ENCODE measurements at places on chromosomes 4 and X.
A peak's percentile ranks its signal among the peaks of the same experiment; 100 is the strongest.

DNA sequence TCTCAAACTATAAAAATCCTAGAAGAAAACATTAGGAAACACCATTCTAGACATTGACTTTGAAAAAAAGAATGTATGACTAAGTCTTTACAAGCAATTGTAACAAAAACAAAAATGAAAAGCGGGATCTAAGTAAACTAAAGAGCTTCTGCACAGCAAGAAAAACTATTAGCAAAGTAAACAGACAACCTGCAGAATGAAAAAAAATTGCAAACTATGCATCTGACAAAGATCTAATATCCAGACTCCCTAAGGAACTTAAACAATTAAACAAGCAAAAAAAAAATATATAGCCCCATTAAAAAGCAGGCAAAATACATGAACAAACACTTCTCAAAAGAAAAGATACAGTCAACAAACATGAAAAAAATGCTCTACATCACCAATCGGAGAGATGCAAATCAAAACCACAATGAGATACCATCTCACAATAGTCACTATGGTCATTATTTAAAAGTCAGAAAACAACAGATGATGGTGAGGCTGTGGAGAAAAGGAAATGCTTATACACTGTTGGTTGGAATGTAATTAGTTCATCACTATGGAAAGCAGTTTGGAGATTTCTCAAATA is 168.1 kb downstream of the EPHA5 start:
- DNase-seq = no peak

DNA sequence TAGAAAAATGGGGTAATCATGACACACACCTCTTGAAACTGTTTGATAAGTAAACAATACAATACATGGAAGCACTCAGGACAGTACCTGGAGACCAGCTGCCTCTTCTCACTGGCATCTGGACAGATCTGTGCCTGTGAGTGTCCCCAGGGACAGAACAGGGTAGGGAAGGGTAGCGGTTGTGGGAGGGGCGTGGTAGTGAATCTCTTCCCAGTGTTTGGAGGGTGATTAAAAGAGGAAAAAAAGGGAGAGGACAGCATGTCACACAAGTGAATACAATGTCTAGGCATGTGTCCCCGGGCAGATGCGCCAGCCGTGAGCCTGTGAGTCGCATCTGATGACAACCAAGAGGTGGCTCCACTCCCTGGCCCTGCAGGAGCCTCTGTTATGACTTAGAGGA is 138.8 kb upstream of the MSX1 start:
- peak; percentile 40 for DNase-seq

DNA sequence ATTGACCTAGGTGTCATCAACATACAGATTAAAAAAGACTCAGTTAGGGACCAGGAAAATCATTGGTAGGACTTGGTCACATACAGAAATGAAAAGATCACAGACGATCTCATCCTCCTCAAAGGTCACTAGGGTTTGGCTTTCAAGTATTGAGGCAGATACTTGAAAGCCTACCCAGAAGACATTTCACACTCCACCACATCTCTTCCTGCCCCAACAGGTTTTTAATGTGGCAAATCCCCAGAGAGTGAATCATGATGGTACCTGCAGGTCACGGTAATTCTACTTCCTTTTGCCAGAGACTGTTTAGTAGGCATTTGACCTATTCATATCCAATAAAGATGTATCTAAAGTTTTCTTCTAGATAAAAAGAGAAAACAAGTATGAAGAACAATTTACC is 44.1 kb downstream of the INPP4B start:
- no peak for DNase-seq

DNA sequence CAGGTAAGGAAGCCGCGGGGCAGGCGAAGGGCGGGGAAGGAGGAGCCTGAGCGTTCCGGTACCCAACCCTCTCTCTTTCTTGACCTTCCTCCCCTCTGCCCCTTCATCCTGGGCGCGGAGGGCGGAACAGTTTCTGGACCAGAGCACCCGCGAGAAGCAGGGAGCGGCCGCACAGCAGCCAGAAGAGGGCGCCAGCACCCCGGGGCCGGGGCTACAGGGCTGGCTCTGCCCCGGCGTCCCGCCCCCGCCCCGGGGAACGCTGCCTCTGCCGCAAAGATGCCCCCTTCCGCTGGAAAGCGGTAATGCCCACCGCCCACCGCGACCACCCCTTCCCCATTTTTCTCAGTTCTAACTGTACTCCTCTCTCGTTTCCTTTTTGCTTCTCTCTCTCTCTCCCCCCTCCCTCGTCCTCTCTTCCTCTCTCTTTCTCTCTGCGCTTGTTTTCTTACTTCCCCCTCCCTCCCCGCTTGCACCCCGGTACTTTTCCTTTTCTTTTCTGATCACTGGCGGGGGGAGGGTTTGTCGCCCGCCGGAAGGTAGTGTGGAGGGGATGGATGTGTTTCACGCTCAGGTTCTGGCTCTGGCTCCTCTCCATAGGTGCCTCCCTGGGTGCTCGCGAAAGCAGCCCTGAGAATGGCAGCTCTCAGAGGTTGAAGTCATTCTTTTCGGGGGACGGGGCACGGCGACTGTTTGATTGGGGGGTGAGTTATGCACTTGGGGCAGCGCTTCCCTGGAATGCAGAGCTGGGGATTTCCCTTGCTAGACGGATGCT is 13.1 kb upstream of the PRDM8 start:
- peak; percentile 46 for DNase-seq

- no peak for DNase-seq
Observed at GRCh38 chrX:120439921-120440320, 29.2 kb downstream of the LAMP2 start.

DNA sequence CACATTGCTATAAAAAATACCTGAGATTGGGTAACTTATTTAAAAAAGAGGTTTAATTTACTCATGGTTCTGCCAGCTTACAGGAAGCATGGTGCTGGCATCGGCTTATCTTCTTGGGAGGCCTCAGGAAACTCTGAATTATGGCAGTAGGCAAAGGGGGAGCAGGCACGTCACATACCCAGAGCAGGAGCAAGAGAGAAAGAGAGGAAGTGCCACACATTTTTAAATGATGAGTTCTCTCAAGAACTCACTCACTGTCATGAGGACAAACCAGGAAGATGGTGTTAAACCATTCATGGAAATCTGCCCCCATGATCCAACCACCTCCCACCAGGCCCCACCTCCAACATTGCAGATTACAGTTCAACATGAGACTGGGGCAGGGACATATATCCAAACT is 10.0 kb upstream of the AFF1 start:
- no peak for DNase-seq

DNA sequence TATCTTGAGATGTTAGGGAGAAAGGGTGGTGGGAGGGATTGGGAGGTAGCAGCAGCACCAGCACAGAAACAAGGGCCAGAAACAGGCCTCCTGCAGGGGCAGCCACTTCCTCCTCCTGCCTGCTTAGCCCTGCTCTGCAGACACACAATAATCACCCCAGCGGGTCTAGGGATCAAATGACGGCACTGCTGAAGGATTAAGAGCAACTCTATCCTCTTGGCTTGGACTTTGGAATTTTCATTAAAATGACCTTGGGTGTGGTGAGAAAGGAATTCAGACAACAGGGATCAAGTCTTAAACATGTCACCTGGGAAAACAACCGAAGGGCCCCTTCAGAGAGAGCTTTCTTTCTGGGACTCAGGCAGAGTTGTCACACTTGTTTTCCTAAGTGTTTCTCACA is 353.4 kb downstream of the SPRY1 start:
- no peak for DNase-seq

- DNase-seq = no peak
Observed at GRCh38 chr4:24928708-24929107, 15.9 kb upstream of the CCDC149 start.

DNA sequence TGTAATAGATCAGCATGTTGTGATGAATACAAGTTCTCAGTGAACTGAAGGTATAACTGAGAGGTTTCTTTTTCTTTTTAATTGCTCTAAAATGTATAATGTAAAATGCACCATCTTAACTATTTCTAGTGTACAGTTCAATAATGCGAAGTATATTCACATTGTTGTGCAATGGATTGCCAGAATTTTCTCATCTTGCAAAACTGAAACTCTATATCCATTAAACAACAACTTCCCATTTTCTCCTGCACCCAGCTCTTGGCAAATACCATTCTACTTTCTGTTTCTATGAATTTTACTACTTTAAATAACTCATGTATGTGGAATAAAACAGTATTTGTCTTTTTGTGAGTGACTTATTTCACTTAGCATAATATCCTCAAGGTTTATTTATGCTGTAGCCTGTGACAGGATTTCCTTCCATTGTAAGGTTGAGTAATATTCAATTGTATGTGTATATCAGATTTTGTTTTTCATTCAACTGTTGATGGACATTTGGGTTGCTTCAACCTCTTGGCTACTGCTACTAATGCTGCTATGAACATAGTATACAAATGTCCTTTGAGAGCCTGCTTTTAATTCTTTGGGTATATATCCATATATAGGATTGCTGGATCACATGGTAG is 53.5 kb upstream of the NPFFR2 start:
- no peak for DNase-seq

DNA sequence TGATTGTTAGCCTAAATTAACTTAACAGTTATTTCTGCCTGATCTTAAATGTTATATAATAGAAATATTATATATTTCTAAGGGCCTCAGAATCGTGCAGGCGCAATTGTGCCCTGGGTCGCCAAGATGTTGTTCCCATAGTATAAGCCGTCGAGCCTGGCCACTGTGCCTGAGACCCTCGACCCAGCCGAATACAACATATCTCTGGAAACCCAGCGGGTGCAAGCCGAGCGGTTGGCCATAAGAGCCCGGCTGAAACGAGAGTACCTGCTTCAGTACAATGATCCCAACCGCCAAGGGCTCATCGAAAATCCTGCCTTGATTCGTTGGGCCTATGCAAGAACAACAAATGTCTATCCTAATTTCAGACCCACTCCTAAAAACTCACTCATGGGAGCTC is 549.8 kb downstream of the KCTD8 start:
- no peak for DNase-seq

DNA sequence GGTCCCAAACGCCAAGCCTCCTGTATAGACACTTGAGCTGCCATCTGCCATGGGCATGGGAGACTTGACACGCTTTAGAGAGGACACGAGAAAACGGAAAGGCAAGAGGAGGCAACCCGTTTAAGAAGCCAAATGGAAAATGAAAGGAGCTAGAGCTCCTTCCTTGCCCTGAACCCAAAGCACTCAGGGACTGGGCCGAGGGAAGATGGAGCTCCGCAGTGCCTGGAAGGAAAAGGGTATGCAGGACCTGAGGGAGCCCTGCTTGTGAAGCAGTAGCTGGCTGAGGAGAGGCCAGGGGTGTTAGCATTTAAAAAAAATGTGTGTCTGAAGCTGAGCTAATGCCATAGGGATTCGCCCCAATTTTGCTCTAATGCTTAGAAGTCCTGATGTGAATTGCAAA is 15.1 kb downstream of the MCF2 start:
- no peak for DNase-seq

GRCh38 chr4:7207628-7208231 is 15.4 kb downstream of the SORCS2 start:
- DNase-seq = no peak

DNA sequence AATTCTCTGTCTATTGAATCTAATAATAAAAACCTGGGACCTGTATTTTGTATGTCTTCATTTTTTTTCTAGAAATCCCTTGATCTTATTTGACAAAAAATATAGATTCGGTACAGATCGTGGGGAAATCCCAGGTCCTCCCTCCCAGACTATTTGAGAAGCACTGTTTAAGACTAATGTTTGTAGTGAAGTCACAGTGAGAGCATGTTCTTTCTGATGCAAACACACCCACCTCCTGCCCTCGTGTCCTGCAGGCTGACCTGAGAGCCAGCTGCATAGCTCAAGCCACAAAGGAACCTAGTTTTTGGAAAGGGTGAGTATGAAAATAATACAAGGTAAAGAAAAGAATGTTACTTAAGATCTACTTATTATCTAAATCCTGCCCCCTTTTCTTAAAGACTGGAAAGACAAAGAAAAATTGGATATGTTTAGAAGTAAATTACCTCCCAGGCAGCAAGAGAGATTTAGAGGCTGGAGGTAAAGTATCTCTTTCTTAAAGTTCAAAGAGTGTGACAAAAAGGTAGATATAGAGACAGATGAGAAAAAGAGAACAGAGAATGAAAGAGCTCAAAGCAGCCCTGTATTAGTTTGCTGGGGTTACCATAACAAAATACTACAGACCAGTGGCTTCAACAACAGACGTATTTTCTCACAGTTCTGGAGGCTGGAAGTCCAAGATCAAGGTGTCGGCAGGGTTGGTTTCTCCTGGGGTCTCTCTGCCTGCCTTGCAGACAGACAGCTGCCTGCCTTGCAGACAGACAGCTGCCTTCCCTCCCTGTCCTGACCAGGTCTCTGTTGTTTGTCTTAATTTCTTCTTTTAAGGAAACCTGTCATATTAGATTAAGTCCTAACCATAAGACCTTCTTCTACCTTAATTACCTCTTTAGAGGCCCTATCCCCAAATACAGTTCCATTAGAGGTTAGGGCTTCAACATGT is 20.4 kb upstream of the DCTD start:
- DNase-seq = no peak

- no peak for DNase-seq
Observed at GRCh38 chrX:142214081-142214480, 9.0 kb upstream of the MAGEC2 start.

GRCh38 chr4:87281603-87282002 is 41.1 kb downstream of the HSD17B13 start:
- DNase-seq = no peak

- no peak for DNase-seq
Observed at GRCh38 chr4:25531272-25531671, 124.4 kb upstream of the SLC34A2 start.

- no peak for DNase-seq
Observed at GRCh38 chrX:21974011-21974385, 33.5 kb downstream of the SMS start.

GRCh38 chrX:134631426-134632346 is 26.6 kb downstream of the PLAC1 start:
- DNase-seq = no peak

DNA sequence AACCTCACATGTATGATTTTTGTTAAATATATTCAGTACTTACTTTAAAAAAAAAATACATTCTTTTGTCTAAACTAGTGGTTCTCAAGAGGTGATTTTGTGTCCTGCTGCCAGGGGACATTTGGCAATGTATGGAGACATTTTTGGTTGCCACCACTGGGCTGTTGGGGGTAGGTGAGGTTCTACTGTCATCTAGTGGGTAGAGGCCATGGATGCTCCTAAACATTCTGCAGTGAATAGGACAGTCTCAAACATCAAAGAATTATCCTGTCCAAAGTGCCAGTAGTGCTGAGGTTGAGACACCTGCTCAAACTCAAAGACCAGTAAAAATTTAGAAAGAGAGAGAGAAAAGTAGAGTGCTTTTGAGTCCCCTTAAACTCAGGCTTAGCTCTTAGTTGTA is 32.9 kb upstream of the PGM2 start:
- no peak for DNase-seq

GRCh38 chr4:26877961-26878360 is 17.3 kb downstream of the STIM2 start:
- no peak for DNase-seq

DNA sequence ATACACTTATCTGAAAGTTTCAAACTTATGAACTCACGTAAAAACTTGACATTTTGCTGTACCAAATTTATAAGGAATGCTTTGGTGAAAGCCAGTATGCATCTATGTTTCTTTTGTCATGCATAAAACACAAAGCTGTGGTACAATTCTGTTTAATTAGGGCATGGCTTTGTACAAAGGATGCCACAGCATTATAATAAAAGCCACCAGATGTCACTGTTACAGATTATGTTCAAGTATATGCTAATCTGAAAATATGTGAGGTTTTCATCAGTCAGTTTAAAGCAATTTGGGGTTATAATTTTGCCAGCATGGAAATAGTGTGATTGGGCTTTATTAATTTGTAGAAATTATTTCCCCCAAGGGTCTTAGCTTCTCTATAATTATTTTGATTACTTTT is 69.0 kb downstream of the ATOH1 start:
- no peak for DNase-seq

Data from NCI-H510A (cell line).